ENCODE measurements at places on chromosomes 11 and 22. TPM values are rescaled to one million over a fixed set of nuclear protein-coding genes. Genes with fewer than 3 reads are reported as not detected.

DNA sequence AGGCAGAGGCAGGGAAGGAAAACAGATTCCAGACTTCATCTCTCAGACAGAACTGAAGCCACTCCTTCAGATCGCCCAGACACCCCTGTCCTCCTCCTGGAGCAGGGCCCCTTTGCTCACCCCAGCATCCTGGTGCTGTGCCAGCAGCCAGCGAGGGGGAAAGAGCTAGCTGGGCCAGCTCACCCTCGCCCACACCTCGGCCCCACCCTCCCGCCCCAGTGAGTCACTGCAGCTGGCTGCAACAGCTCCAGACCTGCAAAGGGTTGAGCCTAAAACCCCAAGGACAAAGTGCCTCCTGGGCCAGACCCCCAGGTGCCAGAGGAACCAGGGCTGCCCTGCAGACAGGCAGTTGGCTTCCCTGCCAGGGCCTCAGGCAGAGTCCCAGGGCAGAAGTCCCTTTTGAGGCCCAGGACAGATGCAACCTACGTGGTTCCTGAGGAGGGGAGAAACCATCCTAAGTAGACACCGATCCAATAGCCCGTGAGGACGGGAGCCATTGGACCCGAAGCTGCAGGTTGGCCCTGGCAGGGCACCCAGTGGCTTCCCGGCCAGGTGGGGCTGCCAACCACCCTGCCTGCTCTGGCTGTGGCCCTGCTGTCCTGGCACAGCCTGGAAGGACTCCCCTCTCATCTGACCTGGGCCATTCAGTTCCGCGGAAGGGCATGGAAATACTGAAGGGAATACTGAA, 7.2 kb downstream of the AHNAK start:
- peak overlapping the region; percentile 98 for H3K4me3 ChIP-seq
- peak overlapping the region; percentile 86 for H3K27ac ChIP-seq
- H3K4me1 ChIP-seq = peaks cover 71% of the 10 kb centered on the region
- peaks cover 11% of the 10 kb centered on the region for H3K27me3 ChIP-seq
- peak; percentile 91 for DNase-seq

- peaks cover 63% of the 10 kb centered on the region for H3K4me1 ChIP-seq
- H3K27me3 ChIP-seq = peaks cover 5% of the 10 kb centered on the region
- DNase-seq = no peak
These were observed 188.2 kb downstream of the ST3GAL4 start for GRCh38 chr11:126543691-126544090.

DNA sequence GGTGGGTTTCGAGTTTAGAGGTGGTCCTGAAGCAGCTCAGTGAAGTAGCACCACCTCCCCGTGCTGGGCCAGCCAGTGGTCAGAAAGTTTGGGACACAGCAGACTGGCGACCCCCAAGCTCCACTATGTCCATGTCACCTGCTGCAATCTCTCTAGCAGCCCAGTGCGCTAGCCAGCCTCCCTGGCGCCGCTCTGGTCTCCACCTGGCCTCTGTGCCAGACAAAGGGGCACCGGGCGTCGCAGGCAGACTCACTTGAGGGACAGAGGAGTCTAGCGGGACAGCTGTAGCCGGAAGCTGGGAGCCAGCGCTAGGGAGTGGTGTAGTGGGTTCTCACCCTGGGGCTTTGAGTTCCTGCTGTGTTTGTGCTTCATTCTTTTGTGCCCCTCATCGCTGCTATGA, 25.5 kb downstream of the MYBPC3 start:
- H3K27ac ChIP-seq = no peak overlapping the region
- H3K4me1 ChIP-seq = peaks cover 6% of the 10 kb centered on the region
- H3K27me3 ChIP-seq = no peaks in the 10 kb centered on the region
- DNase-seq = no peak

DNA sequence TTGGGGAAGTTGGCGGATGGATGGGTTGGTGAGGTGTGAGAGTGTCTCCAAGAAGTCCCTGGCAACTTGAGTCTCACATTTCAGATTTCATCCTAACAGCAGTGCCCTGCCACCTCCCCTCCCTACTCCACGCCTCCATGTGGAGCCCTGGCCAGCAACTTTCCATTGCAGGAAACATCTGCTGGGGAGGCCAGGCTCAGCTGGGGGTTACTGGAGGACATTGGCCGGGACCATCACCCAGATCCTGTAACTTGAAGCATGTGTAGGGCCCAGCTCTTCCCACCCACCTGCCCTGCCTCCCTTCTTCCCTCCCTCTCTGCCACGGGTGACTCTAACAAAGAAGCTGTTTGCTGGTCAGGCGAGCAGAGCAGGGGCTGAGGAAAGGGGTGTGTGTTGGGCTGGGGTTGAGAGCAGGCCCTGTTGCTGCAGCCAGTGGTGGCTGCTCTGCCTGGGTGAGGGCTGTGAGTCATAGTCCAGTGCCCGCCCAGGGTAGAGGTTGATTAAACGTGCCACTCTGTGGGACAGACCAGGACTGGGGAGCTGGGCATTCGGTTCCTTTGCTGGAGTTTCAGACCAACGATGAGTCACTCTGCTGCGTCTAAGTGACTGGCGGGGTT, 64.0 kb downstream of the SCN3B start:
- H3K4me3 ChIP-seq = peak overlapping the region; percentile 26
- H3K4me1 ChIP-seq = peaks cover 64% of the 10 kb centered on the region
- H3K27ac ChIP-seq = peak overlapping the region; percentile 81
- H3K36me3 ChIP-seq = peaks cover 30% of the 10 kb centered on the region
- no peaks in the 10 kb centered on the region for H3K27me3 ChIP-seq

GRCh38 chr11:5129457-5129877, 8.7 kb downstream of the OR52A5 start:
- H3K4me3 ChIP-seq = no peak overlapping the region
- no peak overlapping the region for H3K27ac ChIP-seq
- peaks cover 7% of the 10 kb centered on the region for H3K4me1 ChIP-seq
- H3K27me3 ChIP-seq = peaks cover 1% of the 10 kb centered on the region

The GRAP2 gene
- total RNA-seq = not detected

The OR51I1 gene
- not detected for total RNA-seq

DNA sequence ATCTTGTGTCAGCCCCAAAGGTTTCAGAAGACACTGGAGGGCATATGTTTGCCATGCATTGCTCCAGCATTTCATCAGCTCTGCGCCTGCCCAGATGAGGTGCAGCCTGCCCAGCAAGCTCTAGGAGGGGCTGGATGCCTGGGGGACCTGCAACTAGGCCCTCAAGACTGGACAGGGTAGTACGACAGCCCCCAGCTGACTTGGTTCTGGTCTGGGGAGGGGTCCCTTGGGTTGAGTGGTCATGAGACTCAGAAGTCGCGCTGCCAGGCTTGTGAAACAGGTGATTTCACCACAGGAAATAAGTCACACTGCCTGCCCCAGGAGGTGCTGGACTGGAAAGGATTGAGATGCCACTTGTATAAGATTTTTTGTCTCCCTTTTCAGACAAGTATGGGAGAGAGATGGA, 23.4 kb downstream of the TPBGL start:
- H3K27ac ChIP-seq = no peak overlapping the region
- peaks cover 9% of the 10 kb centered on the region for H3K4me1 ChIP-seq
- H3K4me3 ChIP-seq = no peak overlapping the region
- H3K27me3 ChIP-seq = peaks cover 12% of the 10 kb centered on the region
- DNase-seq = no peak

DNA sequence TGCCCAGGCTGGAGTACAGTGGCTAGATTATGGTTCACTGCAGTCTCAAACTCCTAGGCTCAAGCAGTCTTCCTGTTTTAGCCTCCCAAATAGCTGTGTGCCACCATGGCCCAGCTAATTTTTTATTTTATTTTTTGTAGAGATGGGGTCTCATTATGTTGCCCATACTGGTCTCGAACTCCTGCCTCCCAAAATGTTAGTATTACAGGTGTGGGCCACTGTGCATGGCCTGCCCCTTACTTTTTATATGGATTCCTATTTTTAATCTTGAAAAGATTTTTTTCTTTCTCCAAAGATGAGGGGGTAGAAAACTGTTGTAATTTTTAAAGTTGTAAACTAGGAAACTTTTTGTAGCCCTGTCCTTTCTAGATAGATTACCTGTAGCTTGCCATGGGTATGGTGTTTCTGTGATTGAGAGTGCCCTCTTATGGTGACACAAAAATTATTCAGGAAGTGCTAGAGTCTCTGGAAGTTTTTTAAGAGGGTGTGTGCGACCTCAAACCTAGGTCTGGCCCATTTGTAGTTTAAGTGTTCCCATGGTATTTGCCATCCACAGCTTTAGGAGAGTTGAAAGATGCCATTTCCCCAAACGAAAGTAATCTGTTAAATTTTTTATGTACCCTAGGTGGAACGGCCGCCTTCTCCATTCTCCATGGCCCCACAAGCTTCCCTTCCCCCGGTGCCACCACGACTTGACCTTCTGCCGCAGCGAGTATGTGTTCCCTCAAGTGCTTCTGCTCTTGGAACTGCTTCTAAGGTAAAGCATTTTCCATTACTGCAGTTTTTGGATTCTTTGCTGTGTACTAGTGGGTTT, 32.4 kb downstream of the MCAM start:
- H3K36me3 ChIP-seq = peaks cover 28% of the 10 kb centered on the region
- H3K4me1 ChIP-seq = 0 out of 2 replicates have a peak, but pooled peaks cover 7% of the 10 kb centered on the region
- peak overlapping the region; percentile 8 for H3K27ac ChIP-seq
- DNase-seq = peak; percentile 43
- H3K27me3 ChIP-seq = peaks cover 3% of the 10 kb centered on the region

The KRTAP5-11 gene
- total RNA-seq = not detected

Data from HFFc6 (cell line).